T follicular helper cell (primary cell): ENCODE measurements at places on chromosomes 7 and 10.
A peak's percentile ranks its signal among the peaks of the same experiment; 100 is the strongest.

DNA sequence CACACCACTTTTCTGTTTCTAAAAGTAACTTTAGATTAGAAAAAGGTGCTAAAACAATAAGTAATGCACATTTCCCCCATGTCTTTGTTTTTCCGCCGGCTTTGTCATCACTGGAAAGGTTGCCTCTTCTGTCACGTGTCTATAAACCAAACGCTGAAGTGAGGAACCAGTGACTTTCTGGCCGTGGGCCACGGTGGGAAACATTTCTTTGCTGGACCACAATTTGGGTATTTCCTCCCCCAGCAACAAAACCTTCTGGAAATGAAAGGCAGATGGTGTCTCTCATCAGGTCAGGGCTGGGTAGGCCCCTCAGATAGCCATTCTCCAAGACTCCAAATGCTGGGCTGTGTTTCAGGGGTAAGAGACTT is 174.5 kb downstream of the SH3PXD2A start:
- no peak for DNase-seq

GRCh38 chr7:132069306-132069705 is 507.0 kb downstream of the PLXNA4 start:
- DNase-seq: no peak

GRCh38 chr7:96870185-96870584 is 135.2 kb upstream of the DLX6 start:
- DNase-seq: no peak

DNA sequence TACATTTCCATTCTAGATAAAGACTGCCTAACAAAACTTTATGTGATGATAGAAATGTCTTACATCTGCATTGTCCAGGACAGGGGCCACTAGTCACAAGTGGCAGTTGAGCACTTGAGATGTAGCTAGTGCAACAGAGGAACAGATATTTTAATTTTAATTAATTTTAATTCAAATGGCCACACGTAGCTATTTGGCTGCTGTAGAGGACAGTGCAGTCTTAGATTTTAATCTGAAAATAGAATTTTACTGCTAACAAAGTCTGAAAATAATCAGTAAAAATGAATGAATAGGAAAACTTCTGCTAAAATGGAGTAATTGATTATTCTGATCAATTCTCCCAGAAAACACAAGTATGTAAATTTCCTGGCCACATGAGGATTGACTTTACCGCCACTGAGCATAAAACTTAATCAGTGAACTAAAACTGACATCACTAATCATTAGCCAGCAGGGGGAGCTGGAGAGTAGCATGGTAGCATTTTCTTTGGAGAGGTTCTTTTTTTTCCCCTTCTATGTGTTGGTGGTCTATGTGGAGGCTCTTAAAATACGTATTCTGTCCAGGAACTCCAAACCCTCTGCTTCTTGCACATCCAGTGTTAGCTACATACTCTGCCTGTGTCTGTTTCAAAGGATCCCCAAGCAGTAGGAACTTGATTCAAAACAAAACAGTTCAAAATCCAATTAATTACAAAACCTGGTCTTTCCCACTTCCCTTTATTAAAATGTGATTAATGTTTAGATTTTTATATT is 52.1 kb downstream of the TSPAN12 start:
- peak; percentile 25 for DNase-seq

DNA sequence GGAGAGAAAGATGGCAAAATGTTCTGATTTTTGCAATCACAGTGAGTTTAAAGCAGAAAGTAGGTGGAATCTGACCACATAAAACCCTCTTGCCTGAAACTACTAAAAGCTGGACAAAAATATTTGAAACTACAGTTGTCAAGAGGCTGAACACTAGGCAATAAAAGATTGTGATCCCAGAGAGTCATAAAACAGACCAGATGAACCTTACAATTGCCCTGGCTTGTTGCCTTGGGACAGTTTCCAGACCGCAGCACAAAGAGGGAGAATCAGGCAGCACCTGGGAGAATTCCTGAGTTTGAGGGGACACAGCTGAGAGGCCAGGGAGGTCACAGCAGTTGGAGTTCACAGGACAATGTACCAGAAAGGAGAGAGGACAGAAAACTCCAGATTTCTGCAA is 107.3 kb upstream of the NANOS1 start:
- no peak for DNase-seq

- DNase-seq: peak; percentile 36
Measured at GRCh38 chr10:71771821-71772617, 1.3 kb downstream of the VSIR start.

DNA sequence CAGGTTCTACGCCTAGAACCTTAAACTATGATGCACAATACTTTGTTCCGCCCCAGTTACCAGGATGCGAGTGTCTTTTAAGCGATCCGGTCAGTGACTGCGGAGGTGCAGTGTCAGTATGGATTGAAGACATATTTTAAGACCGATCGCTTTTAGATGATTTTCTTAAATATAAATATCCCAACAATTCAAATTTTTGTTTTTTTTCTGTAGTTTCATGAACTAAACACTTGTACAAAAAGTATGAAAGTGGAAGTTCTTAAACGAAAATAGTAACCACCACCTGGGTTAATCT is 835 bp downstream of the COMMD3 start:
- no peak for DNase-seq

- DNase-seq: no peak
Measured at GRCh38 chr10:91347529-91347928, 62.6 kb upstream of the HECTD2 start.

DNA sequence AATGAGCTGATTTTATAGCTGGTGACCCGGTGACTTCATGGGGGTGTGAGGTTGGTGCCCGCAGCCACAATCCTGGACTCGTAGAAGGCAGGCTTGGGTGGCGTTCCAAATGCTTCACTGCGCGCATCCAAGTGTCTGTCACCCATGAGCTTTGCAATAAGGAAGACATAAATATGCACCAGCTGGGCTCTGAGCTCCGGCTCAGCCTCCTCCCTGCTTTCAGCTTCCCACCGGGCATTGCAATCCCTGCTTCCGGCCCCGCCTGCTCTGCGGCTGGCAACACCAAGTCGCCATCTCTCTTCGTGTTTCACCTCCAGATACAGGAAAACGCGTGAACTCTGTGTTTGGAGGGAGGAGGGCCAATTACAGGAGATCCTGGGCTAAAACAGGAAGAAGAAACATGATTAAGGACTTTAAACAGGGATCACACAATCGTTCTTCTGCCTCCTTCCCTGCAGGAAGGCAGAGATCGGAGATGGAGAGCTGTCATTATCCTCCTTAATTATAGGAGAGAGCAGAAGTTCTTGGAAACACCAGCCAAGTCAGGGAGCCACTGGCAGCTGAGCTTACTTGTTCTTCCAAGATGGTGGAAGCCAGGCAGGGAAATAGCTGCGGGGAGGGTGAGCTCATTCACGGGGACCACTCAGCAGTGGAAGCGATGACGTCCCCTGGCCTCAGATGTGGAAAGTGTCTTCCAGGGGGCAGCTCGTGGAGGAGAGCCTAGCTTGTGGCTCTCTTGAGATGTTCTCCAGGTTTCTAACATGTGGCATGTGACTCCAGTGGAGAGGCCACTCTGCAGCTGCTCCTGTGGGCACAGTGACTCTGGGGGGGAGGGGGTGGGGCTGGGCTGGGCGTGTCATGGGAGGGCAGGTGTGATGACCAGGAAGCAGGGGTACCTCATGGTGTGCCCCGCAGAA is 134.9 kb downstream of the CAMK1D start:
- DNase-seq: no peak

GRCh38 chr10:91681361-91682276 is 48.7 kb upstream of the PPP1R3C start:
- DNase-seq: no peak

DNA sequence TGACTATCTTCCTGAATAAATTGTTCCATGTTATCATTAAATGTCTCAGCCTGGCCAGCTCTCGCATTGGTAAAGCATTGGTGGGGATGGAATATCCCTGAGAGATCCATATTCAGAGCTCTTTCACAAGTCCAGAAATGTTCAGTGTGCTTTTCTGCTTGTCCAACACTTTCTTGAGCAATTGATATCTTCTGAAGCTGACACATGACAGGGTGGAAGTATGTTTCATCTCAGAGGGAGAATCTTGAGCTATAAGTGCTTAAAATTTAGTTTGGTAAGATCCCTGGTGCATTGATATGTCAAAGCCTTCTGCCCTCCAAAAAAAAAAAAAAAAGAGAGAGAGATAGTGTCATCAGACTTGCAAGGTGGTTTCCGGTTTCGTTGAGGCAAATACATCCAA is 7.4 kb downstream of the IFIT3 start:
- DNase-seq: no peak

GRCh38 chr7:50497068-50497642 is 47.0 kb upstream of the FIGNL1 start:
- no peak for DNase-seq

DNA sequence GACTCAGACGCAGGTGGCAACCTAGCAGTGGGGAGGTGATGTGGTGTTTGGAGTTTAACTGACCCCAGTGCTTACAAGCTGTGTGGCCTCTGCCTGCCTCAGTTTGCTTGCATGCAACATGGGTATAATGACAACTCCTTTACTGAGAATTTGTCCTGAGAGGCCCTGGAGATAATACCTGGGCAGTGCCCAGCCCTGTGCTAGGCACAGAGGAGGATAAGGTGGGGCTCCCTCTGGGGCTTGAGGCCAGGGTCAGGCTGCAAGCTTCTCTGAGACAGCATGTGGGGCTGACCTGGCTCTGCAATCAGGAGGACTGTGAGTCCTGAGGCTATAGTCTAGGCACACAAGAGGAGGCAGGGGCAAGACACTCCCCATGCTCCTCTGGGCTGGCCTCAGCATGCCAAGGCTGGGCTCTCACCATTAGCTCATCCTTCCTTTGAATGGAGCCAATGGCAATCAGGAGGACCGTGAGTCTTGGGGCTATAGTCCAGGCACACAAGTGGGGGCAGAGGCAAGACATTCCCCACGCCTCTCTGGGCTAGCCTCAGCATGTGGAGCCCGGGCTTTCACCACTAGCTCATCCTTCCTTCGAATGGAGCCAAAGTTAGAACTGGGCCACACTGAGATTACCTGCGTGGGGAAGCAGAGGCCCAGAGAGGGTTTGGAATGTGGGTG is 147.9 kb downstream of the RPS24 start:
- no peak for DNase-seq

GRCh38 chr10:21511946-21512572 is 13.4 kb downstream of the SKIDA1 start:
- DNase-seq: no peak

GRCh38 chr10:99461230-99461629 is 30.8 kb upstream of the GOT1 start:
- DNase-seq: no peak

- DNase-seq: no peak
Measured at GRCh38 chr7:44101966-44102845, 1.9 kb upstream of the AEBP1 start.

GRCh38 chr10:74900297-74900696 is 73.9 kb downstream of the KAT6B start:
- no peak for DNase-seq

GRCh38 chr7:34044306-34044643 is 138.9 kb downstream of the BMPER start:
- no peak for DNase-seq

DNA sequence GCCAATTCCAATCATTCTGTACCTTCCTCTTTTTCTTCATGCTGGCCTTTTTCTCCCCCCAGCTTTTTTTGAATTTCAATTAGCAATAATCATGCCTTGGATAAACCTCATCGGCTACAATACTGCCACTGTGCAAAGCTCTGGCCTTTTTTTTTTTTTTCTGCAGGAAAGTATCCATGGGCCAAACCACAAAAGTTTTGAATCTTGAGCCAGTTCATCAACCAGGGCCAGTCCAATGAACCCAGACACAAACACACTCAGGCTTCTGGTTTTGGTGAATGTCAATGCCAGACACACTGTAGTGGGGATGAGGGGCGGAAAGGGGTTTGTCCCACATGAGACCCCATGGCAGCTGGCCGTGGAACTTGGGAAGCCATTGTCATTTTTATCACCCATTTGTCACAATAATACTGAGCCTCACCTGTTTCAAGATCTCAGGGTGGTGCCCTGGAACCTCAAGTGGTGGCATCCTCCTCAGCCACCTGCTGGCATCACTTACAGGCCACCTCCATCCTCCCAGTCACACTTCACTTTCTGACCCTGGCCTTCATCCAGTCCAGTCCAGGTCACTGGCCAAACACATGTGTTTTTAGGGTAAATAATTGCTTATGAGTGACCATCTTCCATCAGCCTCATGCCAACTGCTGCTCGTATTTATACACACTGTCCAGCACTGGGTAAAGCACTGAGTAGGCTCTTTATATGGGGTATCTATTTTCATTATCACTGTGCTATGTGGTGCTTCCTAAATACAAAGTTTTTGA is 40.8 kb upstream of the TSPAN33 start:
- DNase-seq: no peak

GRCh38 chr7:130256704-130257103 is 10.0 kb upstream of the CPA2 start:
- DNase-seq: no peak

DNA sequence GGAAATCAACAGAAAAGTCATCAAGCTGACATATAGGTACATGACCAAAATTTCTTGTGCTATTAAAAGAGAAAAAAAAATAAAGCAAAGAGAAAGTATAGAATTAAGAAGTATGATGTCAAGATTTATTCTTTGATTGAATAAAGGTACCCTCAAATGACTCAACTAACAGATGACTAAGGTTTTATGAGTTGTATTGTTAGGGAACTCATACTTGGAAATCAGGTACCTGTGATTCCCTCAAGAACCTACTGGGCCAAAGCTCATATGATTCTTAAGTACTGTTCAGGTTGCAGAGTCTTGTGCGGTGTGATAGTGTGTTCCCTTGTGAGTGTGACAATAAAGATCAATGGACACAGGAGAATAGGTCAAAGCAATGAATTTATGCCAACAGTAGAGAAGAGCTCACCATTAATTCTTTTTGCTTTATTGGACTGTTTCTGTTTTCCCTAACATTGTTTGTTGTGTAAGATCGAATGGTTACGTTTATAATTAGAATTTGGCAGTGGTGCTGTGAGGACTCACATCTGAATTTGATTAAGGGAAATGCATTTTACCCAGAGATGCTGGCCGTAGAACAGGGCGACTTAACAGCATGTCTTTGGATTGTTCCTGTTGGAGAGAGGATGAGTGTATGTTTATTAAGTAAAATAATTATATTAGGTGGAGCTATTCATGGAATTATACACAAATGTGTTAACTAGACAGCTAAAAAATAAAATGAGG is 293.2 kb upstream of the SEMA3D start:
- no peak for DNase-seq

DNA sequence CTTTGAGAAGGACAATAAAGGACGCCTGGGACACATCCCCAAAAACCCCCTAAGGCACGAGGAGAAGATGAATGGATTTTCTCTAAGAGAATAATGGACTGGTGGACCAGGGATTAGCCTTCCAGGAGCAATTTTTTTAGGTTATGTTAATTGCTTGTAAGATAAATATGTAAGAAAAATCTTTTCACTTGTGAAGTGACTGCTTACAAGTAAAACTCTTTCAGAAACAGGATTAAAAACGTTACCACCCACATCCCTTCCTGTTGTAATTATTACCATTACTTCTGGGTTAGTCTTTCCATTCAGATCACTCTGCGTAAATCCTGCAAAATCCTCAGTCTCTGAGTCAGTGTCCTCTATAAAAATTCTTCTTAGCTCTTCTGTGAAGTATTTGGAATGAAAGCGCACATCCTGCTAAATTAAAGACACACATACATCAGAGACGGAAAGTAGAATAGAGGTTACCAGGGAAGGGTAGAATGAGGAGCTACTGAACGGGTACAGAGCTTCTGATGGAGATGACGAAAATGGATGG is 34.3 kb downstream of the CDCA7L start:
- no peak for DNase-seq

- DNase-seq: no peak
Measured at GRCh38 chr10:22321924-22322640, 1.2 kb downstream of the BMI1 start.
